ENCODE measurements at places on chromosomes 16 and 17.

DNA sequence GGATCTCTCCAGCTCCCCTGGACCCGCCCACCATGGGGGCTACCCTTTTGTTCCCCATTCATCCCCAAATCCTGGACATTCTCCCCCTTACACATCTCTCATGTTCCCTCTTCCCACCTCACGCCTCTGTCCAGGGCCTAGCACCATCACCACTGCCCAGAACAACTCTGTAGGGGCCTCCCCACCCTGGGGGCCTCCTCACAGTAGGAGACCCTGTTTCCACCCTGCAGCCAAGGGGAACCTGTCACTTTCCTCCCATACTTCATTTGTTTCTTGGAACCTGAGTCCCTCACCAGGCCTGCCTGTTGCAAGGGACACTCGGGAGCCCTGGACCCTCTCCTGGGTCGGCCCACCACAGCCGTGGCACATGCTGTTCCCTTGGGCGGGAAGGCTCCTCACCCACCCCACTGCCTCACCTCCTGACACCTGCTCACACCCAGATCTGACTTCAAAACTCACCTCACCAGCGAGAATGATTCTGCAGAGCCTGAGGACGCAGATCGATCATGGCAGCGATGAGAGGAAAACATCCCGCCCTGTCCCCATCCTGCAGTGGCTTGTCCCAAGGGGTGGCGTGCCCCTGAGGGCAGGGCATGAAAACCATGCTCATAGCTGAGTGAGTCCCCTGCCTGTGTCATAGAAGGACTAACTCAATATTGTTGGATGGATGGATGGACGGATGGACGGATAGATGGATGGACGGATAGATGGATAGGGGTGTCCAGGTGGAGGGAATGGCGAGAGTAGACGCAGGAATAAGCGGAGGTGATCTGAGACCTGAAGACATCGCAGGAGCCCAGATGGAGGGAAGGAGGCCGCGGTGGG is 6.8 kb upstream of the RASD1 start:
- DNase-seq = no peak

DNA sequence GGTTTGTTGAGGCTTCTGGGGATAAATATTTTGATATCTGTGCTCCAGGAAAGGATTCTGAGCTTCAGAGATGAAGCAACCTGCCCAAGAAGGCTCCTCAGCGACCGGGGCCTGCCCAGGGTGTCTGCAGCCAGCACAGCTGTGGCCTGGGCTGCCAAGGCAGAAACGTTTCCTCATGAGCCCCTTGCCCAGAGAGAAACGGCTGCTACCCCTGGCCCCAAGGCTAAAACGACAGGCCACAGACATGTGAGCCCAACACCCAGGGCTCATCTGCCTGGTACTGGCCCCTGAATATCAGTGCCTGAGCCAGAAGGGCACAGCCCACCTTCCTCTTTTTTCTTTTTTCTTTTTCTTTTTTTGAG is 45.4 kb upstream of the RASD1 start:
- DNase-seq = no peak

GRCh38 chr17:82153295-82153691 is 55.3 kb upstream of the FASN start:
- no peak for DNase-seq

- DNase-seq = no peak
Observed at GRCh38 chr16:74757349-74757748, 17.3 kb downstream of the FA2H start.

DNA sequence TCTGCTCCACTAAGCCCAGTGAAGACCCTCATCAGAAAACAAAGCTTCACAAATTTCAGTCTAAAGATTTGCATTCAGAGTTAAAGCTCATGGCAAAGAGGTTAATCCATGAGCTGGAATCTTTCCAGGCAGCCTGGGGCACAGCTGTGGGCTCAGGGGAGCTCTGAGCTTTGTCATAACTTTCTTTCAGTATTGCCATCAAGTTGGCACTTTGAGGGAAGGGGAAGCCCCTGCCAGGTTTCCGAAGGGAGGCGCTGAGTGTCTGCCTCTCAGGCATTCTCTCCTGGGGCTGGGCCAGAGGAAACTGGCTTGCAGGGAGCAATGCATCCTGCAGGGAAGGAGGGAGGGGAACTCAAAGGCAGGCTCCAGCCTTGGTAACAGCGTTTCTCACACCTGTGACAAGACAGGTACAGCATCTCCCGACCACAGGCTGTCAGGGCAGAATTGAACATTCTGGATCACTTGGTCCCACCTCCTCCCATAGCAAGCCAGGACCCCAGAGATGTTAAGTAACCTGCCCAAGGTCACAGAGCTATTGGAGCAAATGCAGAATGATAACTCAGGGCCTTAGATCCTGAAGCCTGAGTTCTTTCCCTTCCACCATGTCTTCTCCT is 3.9 kb downstream of the LPO start:
- no peak for DNase-seq

GRCh38 chr16:88747588-88748301 is 37.3 kb downstream of the PIEZO1 start:
- no peak for DNase-seq

DNA sequence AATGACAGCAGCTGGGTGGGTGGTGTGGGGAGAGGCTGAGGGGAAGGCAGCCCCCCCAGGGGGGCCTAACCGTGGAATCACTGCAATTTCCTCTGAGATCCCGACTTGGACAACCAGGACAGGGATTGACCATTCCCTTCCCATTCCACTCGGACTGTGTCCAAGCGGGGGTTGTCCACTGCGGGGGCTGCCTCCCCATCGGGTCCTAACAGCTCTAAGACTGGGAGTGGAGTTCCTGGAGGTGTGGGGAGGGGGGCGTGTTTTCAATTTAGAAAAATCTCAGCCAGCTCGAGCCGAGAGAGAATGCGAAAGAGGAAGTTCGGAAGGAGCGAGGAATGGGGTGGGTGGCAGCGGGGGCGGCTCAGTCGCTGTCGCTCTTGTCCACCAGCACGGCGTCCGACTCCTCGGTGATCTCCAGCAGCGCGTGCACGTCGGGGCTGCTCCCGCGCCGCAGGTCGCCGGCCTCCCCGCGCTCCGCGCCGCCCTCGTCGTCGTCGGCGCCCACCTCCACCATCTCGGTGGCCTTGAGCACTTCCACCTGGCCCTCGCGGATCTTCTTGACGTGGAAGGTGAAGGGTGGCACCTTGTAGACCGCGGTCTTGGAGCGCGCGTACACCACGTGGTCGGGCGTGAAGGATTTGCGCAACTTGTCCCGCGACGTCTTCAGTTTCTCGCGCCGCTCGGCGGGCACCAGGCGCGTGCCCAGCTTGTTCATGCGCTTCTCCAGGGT is 16.2 kb upstream of the STAT3 start:
- DNase-seq = no peak

- no peak for DNase-seq
Observed at GRCh38 chr16:89195521-89196171, 4.7 kb downstream of the SLC22A31 start.

DNA sequence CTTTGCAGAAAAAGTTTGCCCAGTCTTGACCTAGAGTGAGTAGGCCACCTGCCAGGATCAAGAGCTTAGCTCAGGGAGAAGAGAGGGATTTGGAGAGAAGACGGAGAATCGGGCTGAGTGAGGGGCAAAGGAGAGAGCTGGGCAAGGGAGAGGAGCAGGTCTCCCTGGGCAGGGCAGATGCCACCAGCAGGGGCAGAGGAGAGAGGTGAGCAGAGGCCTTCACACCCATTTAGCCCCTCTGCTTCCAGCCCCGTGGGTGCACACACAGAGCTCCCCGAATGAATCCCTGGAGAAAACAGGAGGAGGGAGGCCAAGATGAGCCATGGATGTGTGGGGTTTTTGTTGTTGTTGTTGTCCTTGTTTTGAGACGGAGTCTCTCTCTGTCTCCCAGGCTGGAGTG is 29.2 kb downstream of the TBX4 start:
- no peak for DNase-seq

- DNase-seq = no peak
Observed at GRCh38 chr16:12340151-12340733, 363.7 kb downstream of the SNX29 start.

Measured in brain pericyte (primary cell).